ENCODE measurements at places on chromosomes 4 and X.

DNA sequence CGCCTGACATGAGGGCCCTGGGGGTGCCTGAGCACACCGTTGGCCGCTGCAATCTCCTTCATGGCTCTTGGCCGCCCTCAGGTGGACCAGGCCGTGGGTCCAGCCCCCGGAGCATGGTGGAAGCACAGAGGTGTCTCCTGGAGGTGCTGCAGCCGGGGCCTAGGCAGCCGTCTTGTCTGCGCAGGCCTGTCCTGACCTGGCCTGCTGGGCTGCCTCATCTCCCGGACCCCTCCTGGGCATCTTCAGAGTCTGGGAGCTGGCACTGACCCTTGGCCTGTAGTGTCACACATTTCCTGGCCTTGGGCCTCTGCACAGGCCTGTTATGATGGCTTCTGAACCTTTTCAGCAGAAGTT lies 20.9 kb downstream of the UVSSA start:
- no peak for DNase-seq

DNA sequence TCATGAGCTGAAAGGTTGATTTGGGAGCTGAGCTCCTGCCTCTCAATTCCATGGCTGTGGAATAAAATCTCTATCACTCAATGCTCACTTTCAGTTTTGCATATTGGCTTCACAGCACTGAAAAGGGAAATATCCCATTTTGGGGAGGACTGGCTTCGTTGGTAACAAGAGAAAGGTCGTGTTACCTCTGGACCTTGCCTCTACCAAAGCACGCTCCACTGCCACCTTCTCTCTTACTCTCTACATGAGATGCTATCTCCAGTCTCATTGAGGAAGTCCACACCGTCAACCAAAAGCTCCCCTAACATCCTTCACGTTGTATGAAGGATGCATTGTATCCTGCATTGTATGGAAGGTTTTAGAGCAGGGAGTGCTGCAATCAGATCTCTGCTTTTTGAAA lies 195.0 kb upstream of the LDB2 start:
- DNase-seq, result no peak

DNA sequence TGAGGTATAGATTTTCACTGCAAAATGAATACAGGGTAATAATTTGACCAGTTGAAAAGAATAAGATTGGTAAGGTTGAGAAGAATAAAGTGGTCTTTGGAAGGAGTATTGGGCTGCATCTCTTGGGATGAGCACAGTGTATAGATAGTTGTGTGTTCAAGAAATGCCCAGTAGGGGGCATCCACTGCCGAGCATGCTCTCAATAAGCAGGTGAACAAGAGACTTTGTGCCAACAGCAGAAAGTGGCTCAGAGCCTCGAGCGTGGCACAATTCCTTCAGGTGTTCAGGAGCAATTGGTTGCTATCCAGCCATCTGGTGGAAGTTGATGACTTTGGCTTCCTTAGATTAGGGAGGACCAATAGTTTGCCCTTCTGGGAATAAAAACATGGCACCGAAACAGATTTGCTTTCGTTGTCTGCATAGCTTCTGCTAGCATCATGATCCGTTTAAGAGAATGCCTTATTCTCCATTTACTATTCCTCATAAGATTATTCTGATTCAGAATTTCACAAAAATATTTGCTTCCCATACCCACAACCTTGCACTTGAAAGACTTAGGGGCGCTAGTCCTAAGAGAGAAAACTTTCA lies 258.1 kb upstream of the NEIL3 start:
- DNase-seq, result peak; percentile 47

- no peak for DNase-seq
Observed at GRCh38 chr4:169557061-169557636, 55.2 kb downstream of the NEK1 start.

GRCh38 chr4:147586032-147586431 lies 31.2 kb upstream of the TMEM184C start:
- no peak for DNase-seq

- DNase-seq, result no peak
Observed at GRCh38 chrX:148501386-148502066, 1.1 kb downstream of the AFF2 start.

DNA sequence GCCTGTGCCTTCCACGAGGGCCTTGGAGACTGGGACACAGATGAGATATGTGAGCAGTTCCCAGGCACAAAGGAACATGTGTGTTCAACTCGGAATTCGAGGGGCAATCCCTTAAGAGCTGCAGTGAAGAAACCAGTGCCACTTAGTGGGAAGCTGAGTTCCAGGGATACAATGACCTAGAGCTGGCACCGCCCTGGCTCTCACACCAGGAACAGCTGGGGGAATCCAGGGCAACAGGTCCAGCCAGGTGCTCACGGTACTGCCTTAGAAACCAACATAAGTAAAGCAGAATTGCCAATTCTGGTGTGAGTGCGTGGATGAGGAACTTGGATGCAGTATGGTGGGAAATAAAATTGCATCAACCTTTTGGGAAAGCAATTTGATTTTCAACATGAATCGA lies 122.9 kb downstream of the AFAP1 start:
- no peak for DNase-seq

DNA sequence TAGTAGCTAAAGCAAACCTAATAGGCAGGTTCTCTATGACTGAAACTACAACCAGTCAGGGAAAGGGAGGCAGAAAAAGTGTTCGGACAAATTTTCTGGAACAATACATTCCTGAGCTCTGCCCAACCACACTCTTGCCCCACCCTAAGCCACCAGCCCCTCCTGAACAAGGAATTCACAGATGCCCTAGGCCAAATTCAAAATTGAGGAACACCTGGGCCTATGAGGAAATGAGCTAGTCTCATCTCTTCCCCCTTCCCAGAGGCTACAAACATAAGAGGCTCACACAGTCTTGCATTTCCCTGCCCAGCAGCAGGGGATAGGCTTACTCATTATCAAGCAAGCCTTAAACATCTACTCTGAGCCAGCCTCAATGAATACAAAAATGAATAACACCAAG lies 284.7 kb downstream of the ZNF674 start:
- no peak for DNase-seq

- DNase-seq, result no peak
Observed at GRCh38 chr4:47427935-47428334, 35.6 kb downstream of the COMMD8 start.

- DNase-seq, result no peak
Observed at GRCh38 chrX:11765449-11765848, 7.4 kb downstream of the MSL3 start.

DNA sequence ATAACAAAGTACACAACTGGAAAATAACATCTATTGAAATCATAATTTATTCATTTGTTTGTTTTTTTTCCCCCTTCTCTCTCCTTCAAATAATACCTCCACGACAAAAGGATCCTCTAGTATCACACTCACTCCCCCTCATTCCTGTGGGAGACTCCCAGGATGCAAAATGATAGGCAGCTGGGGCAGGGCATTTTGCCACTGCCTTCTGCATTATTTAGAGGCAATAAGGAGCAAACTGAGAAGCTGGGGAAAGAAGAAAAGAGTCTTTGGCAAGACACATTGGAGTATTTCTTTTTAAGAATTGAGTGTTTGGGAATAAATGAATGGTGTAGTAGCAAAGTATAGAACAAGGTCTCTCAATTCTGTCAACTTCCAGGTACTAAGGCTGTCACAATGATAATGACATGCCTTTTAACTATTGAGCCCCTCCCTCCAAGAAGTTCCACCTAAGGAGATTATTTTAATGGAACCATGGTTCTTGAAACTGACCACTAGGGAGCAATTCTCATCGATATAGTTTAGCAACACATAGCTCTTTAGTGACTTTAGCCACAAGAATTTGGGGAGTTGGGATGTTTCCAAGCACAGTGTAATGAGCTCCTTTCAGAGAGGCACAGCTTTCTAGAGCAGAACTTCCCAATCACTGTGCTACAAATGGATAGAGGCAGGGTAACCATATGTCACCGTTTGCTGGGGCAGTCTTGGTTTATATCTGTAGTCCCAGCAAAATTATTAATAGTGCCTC lies 303.3 kb downstream of the FRMPD4 start:
- no peak for DNase-seq

DNA sequence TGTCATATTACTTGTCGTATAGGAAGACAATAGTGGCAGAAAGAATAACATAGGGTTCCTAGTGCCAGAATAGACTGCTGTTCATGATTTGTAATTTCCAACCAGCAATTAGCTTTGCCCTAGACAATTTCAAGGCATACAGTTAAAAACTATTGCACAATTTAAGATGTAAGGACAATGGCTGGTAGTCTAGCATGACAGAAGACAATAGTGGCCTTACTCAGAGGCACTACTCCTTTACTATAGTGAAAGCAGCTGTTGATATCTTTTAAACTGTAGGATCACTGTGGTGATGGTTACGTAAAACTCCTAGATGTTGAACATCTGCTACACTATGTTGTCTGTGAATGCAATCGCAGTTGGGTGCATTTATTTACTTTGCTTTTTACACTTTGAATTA lies 234.5 kb downstream of the RBMX2 start:
- no peak for DNase-seq

GRCh38 chr4:13544606-13545393 lies 492 bp upstream of the NKX3-2 start:
- peak; percentile 48 for DNase-seq

- DNase-seq, result no peak
Observed at GRCh38 chr4:182289809-182290208, 46.6 kb downstream of the TENM3 start.

DNA sequence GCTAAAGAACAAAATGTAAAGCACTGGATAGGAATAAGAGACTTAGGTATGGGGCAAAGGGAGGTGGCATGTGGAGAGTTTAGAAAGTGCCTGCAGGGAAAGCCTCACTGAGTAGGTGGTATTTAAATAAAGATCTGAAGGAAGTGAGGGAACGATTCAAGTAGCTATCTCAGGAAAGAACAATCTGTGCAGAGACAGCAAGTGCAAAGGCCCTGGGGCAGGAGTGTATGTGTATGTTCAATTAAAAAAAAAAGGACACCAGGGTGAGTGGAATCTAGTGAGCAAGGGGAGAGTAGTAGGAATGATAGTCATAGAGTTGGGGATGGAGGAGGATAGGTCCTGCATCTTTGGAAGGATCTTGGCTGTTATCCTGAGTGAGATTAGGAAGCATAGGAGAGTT lies 779.9 kb upstream of the FTHL17 start:
- no peak for DNase-seq

GRCh38 chrX:51151734-51152133 lies 180.9 kb upstream of the NUDT10 start:
- DNase-seq, result no peak

GRCh38 chr4:123731035-123731434 lies 334.4 kb downstream of the SPRY1 start:
- no peak for DNase-seq

- DNase-seq, result no peak
Observed at GRCh38 chrX:9682456-9682855, 83.2 kb downstream of the GPR143 start.

- no peak for DNase-seq
Observed at GRCh38 chrX:79146640-79147390, 2.3 kb downstream of the GPR174 start.

- no peak for DNase-seq
Observed at GRCh38 chr4:62474802-62475201, 1274.7 kb downstream of the ADGRL3 start.

GRCh38 chr4:120842031-120842430 lies 80.5 kb downstream of the PRDM5 start:
- DNase-seq, result no peak

DNA sequence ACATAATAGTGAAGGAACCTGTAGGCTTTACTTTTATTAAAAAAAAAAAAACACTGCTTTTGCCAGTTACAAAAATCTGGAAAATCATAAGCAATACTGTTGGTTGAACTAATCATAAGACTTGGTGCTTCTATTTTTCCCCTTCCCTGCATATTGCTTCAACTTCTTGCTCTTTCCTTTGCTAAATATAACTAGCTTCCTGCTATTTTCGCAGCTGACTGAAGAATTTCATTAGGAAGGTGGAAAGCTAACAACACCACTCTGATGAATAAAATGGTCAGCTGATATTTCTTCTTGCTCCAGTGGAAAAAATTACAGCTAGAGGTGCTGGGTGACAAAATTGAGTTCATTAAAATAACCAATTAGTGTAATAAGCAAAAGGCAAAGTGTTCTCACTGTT lies 39.3 kb downstream of the MEPE start:
- no peak for DNase-seq

GRCh38 chrX:22373766-22374165 lies 101.1 kb downstream of the CBLL2 start:
- no peak for DNase-seq

DNA sequence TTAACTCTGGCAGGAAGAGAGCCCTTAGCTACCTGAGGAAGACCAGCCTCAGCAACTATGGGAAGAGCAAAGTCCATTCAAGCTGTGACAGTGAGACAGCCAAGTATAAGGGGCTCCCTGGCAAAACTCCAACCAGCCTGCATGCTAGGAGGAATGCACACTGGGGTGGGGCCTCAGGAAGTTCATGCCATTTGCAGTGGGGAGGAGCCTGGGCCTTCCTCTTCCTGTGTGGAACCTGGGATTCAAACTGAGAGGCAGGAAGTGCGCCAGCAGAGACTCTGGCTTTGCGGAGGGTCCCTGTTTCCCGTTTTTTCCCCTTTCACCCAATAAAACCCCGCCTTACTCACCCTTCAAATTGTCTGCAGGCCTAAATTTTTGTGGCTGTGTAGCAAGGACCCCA lies 33.0 kb downstream of the TFDP3 start:
- DNase-seq, result no peak

DNA sequence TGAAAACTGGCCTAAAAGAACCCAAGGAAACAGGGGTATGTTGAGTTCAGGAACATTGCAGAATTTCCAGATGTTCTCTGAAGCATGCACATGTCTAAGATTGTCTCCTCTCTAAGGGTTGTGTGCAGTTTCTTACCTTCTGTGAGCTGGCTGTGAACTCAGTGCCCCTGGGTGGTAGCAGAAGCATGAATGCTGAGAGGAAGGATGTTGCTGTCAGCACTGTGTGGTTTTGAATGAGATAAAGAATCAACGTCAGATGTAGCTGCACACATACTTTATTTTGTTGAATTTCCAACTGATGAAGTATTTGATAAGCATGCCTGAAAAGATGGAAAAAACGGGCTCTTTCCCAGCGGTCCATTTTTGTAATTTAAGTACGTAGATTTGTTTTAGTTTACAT lies 23.8 kb upstream of the CD38 start:
- DNase-seq, result peak; percentile 45

DNA sequence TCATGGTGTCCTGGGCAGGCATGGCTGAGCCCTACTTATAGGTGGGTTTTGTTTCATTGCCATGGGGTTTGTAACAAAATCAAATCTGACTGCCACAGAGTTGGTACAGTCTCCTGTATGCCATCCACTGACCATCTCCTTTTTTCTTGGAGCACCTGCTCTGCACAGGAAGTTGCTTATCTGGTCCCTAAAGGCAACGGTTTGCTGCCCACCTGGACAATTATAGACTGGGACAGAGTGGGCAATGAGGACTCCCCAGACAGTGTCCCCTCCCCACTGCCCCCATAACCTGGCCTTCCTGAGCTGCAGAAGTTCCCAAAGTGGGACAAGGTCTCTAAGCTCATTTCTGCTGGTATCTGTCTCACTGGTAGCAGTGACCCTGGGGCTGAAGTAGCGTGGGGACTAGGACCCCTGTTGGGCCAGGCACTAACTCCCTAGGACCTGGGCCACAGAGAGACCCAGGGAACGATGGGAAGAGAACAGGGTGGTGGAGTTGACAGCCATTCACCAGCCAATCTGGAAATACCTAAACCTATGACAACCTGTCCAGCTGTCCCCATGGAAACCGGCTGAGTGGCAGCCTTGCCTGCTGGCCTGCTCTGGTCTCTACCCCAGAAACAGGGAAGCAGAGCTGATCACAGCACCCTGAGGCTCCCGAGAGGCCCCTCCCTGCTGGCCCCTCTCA lies 64.7 kb downstream of the WFS1 start:
- no peak for DNase-seq
